ENCODE measurements at places on chromosomes 13 and 19.

DNA sequence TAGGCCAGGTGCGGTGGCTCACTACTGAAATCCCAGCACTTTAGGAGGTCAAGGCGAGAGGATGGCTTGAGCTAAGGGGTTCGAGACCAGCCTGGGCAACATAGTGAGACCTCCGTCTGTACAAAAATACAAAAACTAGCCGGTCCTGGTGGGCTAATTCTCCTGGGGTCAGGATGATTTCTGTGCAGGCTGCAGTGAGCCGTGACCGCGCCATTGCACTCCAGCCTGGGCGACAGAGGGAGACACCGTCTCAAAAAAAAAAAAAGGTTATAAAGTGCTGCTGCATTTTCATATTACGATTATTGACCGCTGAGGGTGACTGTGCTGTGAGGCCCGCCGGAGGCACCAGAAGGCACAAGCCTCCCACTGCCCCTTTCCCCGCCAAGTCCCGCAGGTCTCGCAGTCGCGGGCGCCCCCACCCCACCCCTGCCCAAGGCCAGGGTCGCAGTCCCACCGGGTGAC lies 477 bp upstream of the PLEKHF1 start:
- DNase-seq = no peak

DNA sequence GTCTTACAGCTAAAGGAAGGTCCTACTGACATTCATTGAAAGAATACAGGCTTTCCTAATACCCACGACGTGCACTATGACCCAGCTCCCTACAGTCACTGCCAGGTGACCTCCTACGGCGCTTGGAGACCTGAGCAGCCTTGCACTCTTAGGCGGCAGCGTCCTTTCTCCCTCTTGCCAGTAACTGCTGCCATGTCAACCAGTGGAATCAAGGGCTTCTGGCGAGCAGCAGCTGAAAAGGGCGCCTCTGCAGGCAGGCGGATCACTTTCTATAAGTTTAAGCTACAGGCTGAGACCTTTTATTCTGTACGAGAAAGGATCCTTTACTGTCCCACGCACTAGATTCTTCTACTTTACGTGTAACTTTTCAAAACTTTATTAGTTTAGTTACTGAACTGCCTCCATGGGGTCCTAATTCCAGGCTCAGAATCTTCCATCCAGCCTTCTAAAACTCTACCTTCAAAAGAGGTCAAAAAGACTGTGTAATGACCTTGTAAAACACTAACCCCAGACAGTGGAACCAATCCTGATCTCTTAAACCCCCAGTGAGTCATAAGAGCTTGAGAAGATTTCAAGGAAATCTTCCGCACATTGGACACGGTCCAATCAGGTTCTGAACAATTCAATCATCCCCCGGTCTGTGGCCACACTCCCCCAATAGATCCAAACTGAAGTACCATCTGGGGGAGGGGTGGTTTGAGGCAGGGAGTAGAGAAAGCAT lies 1.9 kb downstream of the KCTD12 start:
- no peak for DNase-seq

DNA sequence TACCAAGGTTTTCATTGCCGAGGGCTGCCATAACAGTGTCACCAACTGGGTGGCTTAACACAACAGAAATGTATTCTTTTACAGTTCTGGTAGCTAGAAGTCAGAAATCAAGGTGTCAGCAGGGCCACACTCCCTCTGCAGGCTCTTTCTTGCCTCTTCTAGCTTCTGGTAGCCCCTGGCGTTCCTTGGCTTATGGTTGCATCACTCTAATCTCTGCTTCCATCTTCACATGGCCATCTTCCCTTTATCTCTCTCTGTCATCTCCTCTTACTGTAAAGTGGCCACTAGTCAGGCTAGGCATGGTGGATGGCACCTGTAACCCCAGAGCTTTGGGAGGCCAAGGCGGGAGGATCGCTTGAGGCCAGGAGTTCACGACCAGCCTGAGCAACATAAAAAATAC lies 38.0 kb upstream of the MRI1 start:
- no peak for DNase-seq

DNA sequence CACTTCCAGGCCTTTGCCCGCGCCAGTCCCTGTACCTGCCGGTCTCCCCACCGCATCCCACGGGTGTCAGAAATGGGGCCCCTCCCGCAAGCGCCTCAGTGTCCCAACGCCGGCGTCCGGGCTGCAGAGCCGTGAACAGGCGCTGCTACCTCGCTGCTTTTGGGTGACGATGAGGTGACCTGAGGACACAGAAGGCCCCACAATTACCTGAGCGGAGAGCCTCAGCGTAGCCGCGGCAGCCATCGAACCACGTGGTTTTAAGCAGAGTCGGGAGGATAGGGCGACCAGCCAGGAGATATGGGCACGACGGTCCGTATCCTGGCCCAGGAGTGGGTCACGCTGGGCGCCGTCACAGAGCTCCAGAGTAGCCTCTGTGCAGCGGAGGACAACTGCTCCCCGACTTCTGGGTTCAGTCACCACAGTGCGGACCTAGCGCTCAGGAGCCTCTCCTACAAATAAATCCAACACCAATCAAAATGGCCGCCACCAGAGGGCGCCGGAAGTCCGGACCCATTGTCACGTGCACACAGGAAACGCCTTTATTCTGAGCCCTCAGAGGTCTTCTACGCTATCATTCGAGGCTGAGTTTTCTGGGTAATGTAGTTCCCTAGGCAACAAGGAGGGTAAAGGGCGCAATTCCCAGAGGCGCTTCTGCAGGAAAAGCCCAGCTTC lies at the start of gene ZNF814:
TSS of gene ZNF814 (minus strand) at position 478 of the 672 bp plus-strand sequence. CDS start at position 243, 235 bp downstream.
- DNase-seq = peak; percentile 37

GRCh38 chr19:17281391-17282304 lies at the start of gene ANKLE1:
Gene ANKLE1 (plus strand): TSS chr19:17281901. CDS start chr19:17281921, 20 bp downstream.
- DNase-seq = no peak

- no peak for DNase-seq
These were observed 397.3 kb upstream of the MIR17HG start for GRCh38 chr13:90950160-90950559.

DNA sequence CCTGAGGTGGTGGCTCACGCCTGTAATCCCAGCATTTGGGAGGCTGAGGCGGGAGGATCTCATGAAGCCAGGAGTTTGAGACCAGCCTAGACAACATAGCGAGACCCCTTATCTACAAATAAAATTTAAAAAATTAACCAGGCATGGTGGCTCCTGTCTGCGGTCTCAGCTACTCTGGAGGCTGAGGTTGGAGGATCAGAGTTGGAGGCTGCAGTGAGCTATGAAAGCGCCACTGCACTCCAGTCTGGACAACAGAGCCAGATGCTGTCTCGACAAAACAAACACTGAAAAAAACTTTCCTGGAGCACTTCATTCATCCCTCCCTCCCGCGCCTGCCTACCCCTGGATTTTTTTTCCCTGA lies 665 bp upstream of the ATG4D start:
- no peak for DNase-seq

DNA sequence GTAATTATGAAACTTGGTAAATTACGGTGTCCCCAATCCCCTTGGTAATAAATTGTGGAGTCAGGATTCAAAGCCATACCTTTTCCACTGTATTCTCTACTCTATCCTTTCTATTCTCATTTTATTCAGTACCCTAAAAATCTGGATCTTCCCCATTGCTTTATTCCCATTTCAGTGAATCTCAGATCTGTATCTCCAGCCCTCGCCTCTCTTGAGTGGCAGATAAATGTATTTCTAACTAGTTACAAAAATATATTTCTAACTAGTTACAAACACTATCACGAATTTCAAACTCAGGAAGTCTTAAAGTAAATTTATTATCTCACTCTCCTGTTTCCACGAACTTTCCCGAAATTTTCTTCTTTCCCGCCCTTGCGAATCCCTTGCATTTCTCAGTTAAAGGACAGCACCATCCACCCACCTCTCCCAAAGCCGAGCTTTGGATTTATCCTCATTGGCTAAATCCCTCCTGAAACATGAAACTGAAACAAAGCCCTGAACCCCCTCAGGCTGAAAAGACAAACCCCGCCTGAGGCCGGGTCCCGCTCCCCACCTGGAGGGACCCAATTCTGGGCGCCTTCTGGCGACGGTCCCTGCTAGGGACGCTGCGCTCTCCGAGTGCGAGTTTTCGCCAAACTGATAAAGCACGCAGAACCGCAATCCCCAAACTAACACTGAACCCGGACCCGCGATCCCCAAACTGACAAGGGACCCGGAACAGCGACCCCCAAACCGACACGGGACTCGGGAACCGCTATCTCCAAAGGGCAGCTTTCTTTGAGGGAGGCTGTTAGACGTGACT lies 164.3 kb upstream of the PABPC3 start:
- DNase-seq = no peak

- no peak for DNase-seq
These were observed 640.8 kb downstream of the EFNB2 start for GRCh38 chr13:105894697-105895096.

DNA sequence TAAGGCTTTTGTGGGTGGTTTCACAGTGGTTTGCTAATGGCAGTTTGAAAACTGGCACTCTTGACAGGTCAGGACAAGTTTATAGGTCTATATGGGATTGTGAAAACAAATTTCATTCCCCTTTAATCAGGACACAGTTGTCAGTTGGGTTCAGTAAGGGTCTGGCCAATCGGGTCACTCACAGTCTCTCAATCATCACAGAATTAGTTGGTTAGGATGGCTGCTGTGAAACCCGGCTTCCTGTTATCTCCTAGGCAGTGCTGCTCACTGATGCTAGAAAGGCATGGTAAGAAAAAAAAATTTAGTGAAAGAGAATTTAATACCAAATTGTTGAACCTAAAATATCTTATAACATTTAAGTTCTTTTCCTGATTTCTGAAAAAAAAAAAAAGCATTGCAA lies 1730.1 kb downstream of the EFNB2 start:
- no peak for DNase-seq

DNA sequence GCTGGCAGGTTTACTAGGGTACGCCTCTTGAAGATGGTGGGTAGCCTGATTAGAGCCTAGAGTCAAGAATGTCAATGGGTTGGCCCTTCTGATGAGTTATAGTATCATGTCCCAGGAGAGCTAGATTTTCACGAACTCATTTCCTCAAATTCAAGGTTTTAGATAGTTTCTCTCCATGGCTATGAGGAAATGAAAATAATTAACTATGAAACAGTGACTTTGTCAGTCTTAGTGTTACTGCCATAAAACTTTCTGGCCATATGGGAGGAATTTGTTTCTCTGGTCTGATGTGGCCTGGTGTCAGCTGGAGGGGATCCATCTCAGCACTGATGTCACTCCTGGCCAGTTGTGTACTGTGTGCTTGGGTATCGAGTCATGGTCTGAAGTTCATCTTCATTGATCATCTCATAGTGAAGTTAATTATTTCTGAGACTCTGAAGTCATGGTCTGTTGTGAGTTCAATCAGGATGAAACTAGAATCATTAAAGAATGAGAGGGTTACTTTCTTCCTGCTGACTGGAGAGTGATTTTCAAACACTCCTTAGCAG lies 49.4 kb upstream of the TNFSF11 start:
- no peak for DNase-seq

DNA sequence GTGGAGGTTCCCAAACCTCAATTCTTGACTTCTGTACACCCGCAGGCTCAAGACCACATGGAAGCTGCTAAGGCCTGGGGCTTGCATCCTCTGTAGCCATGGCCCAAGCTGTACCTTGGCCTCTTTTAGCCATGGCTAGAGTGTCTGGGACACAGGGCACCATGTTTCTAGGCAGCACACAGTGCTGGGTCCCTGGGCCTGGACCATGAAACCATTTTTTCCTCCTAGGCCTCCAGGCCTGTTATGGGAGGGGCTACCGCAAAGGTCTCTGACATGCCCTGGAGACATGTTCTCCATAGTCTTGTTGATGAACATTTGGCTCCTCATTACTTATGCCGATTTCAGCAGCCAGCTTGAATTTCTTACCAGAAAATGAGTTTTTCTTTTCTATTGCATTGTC lies 701.4 kb downstream of the FGF9 start:
- DNase-seq = no peak

DNA sequence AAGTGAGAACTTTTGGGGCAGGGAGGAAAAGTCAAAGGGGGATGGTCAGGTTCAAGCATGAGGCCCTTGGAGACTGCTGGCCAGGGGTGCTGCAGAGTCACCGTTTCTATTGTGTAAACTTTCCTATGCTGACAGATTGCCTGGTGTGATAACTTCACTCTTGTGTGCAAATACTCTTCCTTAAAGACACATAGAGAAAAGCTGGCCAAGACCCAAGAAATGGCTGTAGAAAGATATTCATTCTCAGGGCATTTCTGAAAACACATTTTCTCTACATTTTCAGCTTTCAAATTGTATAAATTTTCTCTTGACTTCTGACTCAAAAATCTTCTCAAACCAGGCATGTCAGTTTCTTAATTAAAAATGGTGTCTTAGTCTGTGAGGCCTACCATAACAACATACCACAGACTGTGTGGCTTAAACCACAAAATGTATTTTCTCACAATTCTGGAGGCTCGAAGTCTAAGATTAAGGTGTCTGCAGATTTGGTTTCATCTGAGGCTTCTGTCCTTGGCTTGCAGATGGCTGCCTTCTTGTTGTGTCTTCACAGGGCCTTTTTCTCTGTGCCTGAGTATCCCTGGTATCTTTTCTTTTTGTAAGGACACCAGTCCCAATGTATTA lies 304.5 kb downstream of the KCNRG start:
- DNase-seq = no peak

- DNase-seq = no peak
These were observed 1.4 kb downstream of the SIGLEC7 start for GRCh38 chr19:51143486-51143885.

DNA sequence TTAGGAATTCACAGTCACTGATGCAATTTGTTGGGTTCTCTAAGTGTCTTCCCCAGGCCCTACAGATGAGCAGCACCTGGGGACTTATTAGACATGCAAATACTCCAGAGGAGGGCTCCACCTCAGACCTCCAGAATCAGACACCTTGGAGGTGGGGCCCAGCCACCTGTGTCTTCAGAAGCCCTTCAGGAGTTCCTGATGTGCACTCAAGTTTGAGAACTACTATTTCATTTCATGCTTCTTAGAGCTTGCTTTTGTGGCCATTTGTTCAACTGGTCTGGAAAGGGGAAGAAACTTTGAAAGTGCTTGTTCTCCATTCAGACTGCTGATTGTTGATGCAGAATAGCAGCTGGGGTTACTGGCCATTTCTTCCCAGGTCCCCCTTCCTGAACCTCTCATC lies 472.0 kb downstream of the COG6 start:
- DNase-seq = no peak

DNA sequence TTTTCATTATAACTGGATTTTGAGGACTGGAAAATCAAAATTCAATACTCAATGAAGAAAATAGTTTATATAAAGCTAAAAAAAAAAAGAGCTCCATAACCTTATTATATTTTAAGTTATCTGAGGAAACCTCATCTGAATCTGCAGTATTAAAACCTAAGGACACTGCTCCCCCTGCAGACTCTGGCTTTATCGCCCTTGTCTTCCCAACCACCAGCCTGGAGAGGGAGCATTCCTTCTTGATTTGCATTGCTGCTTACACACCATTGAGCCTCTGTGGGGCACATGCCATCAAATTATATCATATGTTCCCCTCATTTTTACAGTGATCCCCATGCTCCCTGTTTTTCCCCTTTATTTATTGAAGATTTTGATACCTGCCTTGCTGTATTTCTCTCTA lies 871.4 kb upstream of the GPC6 start:
- DNase-seq = peak; percentile 6
